Heart right ventricle (tissue), 16 donors: ENCODE measurements at places on chromosomes 5 and 9.

DNA sequence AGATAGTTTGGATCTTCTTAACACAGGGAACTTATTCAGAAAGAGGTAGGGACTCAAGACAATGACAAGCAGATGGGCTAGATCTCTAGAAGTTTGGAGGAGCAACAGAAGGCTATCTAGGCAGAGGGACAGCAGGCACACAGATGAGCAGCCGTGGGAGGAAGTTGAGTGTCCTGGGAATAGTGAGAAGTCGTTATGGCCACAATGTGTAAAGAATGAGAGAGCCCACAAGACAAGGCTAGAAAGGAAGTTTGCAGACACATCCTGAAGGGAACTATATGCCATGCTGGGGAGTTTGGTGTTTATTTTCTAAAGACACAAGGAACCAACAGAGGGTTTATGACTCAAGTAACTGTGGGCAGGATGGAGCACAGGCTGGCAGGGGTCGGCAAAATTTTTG is 160.6 kb downstream of the PALM2AKAP2 start:
- H3K4me3 ChIP-seq = no peak overlapping the region
- H3K36me3 ChIP-seq = no peaks in the 10 kb centered on the region
- no peak overlapping the region for H3K27ac ChIP-seq
- no peaks in the 10 kb centered on the region for H3K27me3 ChIP-seq

GRCh38 chr9:127925959-127926905 is 4.3 kb downstream of the PIP5KL1 start:
- no peak overlapping the region for H3K4me3 ChIP-seq
- no peak for DNase-seq
- no peaks in the 10 kb centered on the region for H3K36me3 ChIP-seq
- no peak overlapping the region for H3K27ac ChIP-seq

- H3K4me1 ChIP-seq = no peaks in the 10 kb centered on the region
- no peaks in the 10 kb centered on the region for H3K36me3 ChIP-seq
Observed at GRCh38 chr5:11268891-11269290, 507.9 kb upstream of the DAP start.

- H3K4me1 ChIP-seq = peaks cover 13% of the 10 kb centered on the region
- H3K27ac ChIP-seq = no peak overlapping the region
- no peaks in the 10 kb centered on the region for H3K27me3 ChIP-seq
- no peak for DNase-seq
- no peak overlapping the region for H3K4me3 ChIP-seq
- H3K36me3 ChIP-seq = no peaks in the 10 kb centered on the region
Observed at GRCh38 chr5:37916525-37916924, 76.7 kb upstream of the GDNF start.

DNA sequence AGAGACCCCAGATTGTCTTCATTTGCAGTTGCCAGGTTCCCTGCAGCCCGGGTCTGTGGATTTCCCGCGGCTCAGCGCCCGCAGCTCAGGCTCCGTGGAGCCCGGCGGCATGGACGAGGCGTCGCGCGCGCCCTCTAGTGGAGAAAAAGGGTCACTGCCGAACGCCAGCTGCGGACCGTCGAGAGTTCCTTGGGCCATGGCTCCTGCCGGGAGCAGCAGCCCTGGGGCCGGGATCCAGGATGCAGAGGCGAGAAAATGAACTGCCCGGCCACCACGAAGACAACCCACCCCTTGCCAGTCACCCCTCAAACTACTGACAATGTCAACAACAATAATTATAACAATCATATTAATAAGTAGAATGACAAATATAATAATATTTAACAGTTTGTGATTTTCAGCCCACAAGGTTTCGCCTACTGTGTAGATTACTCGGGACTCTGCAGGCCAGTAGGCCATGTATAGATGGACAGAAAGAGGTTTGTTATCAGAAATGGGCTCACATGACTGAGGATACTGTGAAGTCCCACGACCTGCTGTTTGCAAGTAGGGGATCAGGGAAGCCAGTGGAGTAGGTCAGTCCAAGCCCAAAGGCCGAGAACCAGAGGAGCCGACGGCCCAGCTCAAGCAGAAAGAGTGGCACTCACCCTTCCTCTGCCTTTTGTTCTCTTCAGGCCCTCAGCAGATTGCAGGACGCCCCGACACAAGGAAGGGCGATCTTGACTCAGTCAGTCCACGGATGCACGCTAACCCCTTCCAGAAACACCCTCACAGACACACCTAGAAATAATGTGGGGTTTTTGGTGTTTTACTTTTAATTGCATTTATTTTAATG is 43.1 kb downstream of the BOD1 start:
- no peak overlapping the region for H3K27ac ChIP-seq
- H3K4me1 ChIP-seq = peaks cover 14% of the 10 kb centered on the region
- H3K27me3 ChIP-seq = no peaks in the 10 kb centered on the region
- peak; percentile 84 for DNase-seq
